Activated CD4-positive, CD25-positive, alpha-beta regulatory T cell treated with anti-CD3 and anti-CD28 coated beads, Interleukin-2, amount 50 U/mL, for 16 hours (primary cell): ENCODE measurements at places on chromosomes 11 and 22.

DNA sequence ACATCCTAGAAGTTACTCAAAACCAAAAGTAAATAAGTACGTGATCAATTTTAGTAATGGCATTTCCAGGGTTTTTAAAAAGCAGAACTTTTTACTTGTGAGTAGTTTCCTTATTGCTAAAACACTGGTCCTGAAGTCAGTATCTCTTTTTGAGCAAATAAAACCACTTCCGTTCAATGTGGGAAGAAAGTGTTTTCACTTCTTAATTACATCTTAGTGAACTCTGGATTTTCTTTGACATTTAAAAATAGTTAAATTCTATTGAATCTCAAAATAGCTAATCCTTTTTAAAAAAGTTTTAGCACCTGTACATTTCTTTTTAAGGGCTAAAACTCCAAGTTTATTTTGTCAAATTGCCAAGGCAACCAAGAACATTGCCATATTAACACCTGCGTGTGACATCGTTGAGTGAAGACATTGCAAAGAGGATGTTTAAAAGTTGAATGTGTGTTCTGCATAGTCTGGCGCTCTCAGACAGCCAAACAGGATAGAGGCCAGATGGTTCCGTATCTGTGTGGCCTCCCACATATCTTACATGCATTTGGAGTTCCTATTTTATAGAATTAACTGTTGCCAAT, 17.2 kb upstream of the OR5B21 start:
- no peak for DNase-seq

DNA sequence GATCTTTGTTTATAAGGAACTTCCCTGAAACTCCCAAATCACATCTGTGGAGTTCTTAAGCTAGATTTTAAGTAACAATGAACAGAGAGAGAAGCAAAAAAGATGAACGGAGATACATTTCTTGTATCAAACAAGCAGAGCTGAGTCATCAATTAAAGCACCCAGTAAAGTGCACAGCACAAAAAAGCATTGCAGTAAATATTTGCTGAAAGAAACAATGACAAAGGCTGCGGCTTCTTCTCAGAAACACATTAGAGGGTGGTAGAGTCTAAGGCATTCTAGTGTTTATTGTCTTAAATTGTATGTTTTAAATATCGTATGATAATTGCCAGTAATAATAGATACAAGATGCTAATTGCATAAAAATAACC, 941.6 kb upstream of the CHORDC1 start:
- DNase-seq: no peak

GRCh38 chr22:27617214-27617881, 184.2 kb downstream of the MN1 start:
- DNase-seq: no peak

GRCh38 chr11:85685125-85685819, 723 bp downstream of the CCDC89 start:
- DNase-seq: no peak

DNA sequence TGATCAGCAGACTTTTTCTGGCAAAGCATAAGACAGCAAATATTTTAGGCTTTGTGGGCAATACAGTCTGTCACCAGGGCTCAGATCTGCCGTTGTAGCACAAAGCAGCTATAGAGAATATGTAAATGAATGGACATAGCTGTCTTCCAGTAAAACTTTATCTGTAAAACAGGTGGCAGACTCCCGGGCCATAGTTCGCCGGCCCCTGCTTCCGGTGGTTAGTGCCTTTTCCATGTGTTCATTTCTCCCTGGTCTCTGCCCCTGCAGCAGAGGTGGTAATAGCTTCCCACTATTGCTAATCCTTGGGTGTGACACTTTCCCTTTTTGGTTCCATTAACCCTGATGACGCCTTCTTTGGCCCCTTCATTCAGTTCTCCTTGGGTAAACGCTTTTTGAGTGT, 93.7 kb upstream of the LDLRAD3 start:
- DNase-seq: no peak
